Stimulated activated memory B cell treated with anti-CD40 and anti-IgM and Interleukin-4, amounts not matched to agents 10 μg/mL and 1 μg/mL and 100 μg/mL, for 72 hours (primary cell): ENCODE measurements at places on chromosomes 4 and X.

- peak overlapping the region; percentile 27 for H3K27ac ChIP-seq
- peaks cover 19% of the 10 kb centered on the region for H3K36me3 ChIP-seq
- H3K4me3 ChIP-seq: no peak overlapping the region
- no peak for ATAC-seq
Observed at GRCh38 chrX:118550792-118551191, 55.2 kb downstream of the DOCK11 start.

- H3K4me1 ChIP-seq: peaks cover 32% of the 10 kb centered on the region
- H3K27ac ChIP-seq: peak overlapping the region; percentile 96
- no peaks in the 10 kb centered on the region for H3K36me3 ChIP-seq
- peaks cover 49% of the 10 kb centered on the region for H3K27me3 ChIP-seq
- H3K4me3 ChIP-seq: peak overlapping the region; percentile 83
Observed at GRCh38 chrX:39613482-39613995, 484.2 kb downstream of the BCOR start.

DNA sequence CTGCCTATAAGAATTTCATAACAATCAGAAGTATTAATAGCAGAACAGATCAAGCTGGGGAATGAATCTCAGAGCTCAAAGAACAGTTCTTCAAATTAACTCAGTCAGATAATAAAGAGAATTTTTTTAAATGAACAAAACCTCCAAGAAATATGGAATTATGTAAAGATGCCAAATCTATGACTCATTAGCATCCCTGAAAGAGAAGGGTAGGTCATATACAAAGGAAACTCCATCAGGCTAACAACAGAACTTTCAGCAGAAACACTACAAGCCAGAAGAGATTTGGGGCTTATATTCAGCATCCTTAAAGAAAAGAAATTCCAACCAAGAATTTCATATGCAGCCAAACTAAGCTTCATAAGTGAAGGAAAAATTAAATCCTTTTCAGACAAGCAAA is 28.6 kb downstream of the CBR4 start:
- ATAC-seq: no peak

DNA sequence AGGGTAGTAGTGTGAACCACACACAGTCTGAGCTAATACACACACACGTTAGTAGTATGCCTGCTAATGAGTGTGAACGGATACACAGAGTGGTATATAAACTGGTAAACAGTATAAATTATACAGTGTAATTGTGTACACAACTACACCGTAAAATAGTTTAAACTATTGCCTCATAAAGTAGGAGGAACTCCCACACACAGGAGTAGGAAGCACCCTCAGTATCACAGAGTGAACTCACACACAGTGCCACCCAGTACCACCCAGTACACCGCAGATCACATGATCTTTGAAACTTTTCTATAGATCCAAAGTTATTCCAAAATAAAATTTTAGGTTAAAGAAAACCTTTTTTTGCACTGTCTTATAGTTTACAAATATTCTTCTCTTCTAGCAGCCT is 275.1 kb downstream of the ADGRA3 start:
- H3K4me3 ChIP-seq: no peak overlapping the region
- ATAC-seq: peak; percentile 18
- H3K36me3 ChIP-seq: no peaks in the 10 kb centered on the region
- H3K27ac ChIP-seq: no peak overlapping the region
- no peaks in the 10 kb centered on the region for H3K4me1 ChIP-seq
- H3K27me3 ChIP-seq: no peaks in the 10 kb centered on the region

DNA sequence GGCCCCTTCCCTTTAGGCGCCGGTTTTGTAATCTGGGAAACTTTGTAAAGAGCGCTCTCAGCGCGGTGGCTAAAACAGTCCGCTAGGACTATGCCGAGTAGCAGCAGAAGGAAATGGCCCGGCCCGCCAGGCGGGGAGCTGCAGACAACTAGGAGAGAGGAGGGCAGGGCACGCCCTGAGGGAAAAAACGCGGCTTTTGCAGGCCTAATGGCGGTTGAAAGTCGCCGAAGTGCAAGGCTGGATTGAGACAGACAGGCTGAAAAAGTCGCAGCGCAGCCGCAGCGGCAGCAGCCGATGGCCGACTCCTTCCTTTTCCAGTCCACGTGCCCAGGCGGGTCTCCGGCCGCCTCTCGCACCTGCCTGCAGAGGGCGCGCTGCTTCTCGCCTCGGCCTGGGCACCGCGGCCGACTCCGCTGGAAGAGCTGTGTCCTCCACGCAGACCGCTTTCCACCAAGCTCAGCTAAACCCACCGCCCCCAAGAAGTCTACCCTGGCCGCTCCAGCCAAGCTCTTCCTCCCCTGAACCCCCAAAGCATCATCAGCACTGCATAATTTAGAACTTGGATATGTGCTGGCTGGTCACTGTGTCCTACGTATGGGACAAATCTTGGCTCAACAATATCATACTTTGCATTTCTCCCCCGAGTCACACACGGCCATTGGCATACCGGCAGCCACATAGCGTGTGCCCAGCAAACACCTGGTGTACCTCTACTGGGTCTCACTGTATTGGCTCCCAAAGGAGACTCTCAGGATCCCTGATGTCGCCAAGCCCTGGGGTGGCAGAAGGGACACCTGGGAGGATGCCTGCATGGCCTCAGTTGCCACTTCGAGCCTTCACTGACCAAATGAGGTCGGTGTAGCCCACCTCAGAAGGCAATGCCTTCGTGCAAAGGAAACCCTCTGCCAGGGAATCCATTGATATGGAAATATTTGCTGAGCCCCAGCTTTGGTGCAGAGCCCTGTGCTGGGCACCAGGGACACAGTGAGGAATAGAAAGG is 14.5 kb downstream of the SLC25A5 start:
- peaks cover 8% of the 10 kb centered on the region for H3K4me1 ChIP-seq
- peak overlapping the region; percentile 76 for H3K27ac ChIP-seq
- peak overlapping the region; percentile 90 for H3K4me3 ChIP-seq
- ATAC-seq: peak; percentile 86

DNA sequence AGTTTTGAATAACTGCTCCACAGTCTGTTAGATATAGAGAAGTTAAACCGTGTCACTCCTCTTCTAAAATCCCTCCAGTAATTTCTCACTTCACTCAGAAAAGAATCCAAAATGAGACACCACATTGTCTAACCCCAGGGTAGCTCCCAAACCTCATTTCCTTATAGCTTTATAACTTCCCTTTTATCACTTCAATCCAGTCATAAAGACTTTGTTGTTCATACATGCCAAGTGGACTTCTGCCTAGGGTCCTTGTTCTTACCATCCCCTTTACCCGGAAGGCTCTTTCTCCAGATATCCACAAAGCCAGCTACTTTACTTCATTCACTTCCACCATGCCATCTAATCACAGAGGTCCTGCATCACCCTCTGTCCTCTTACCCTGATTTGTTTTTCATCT is 156.2 kb downstream of the GABRB1 start:
- no peaks in the 10 kb centered on the region for H3K4me1 ChIP-seq
- peaks cover 16% of the 10 kb centered on the region for H3K27me3 ChIP-seq
- no peak overlapping the region for H3K27ac ChIP-seq
- no peak overlapping the region for H3K4me3 ChIP-seq
- no peak for ATAC-seq

DNA sequence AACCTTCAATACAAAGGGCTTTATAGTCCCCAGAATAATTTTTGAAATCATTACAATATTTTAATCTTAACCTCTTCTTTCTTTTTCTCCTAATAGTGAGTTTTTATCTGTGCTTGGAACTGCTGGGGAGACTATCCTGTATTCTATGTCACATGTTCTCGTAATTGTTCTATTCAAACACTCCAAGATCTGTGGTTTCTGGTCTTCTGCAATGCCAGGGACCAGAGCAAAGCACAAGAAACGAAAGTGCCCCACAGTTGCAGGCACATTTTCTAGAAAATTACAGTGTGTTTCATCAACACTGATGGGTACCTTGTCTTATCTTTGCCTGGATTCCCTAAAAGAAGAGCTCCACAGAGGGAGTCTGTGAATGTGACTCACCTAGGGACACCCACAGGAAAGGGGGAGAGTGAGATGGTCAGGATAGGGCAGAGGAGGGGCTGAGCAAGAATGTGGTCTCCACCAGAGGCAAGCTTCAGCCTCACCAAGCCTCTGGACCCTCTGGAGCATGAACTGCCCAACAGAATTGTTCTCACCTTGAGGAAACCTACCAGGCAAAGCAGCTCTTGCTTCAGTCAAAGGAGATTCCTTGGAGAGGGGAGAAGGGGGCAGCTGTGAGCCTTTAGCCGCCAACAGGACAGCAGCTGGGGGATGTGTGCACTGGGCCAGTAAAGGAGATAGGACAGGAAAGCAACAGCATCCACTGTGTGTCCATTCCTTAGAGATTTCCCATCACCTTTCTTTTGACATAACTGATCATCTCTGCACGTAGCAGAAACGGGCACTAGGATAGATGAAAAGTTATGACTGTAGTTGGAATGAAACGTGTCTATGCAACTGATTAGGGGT is 25.9 kb downstream of the UNC5C start:
- no peaks in the 10 kb centered on the region for H3K4me1 ChIP-seq
- no peaks in the 10 kb centered on the region for H3K27me3 ChIP-seq
- ATAC-seq: no peak
- no peak overlapping the region for H3K27ac ChIP-seq
- no peak overlapping the region for H3K4me3 ChIP-seq
- no peaks in the 10 kb centered on the region for H3K36me3 ChIP-seq

- H3K27ac ChIP-seq: no peak overlapping the region
- H3K4me3 ChIP-seq: no peak overlapping the region
- no peak for ATAC-seq
- no peaks in the 10 kb centered on the region for H3K36me3 ChIP-seq
Observed at GRCh38 chrX:34300871-34301270, 168.8 kb upstream of the FAM47A start.

GRCh38 chr4:2948895-2949781 is 14.1 kb downstream of the NOP14 start:
- no peaks in the 10 kb centered on the region for H3K27me3 ChIP-seq
- H3K27ac ChIP-seq: peak overlapping the region; percentile 0
- peaks cover 91% of the 10 kb centered on the region for H3K36me3 ChIP-seq
- H3K4me3 ChIP-seq: no peak overlapping the region
- peaks cover 30% of the 10 kb centered on the region for H3K4me1 ChIP-seq

DNA sequence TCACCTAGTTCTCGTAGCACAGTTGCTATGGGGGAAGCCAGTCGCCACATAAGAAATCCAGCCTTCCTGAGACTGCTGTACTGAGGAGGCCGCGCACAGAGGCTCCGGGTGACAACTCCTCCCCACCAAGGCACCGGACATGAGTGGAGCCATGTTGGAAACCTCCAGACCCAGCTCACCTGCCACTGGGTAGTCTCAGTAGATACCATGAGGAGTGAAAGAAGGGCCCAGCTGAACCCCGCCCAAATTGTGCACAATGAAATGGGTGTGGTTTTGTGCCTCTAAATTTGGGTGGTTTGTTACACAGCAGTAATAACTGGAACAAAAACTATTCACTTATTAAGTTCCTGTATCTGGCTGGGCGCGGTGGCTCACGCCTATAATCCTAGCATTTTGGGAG is 198.7 kb downstream of the BCOR start:
- peaks cover 5% of the 10 kb centered on the region for H3K4me1 ChIP-seq
- no peak overlapping the region for H3K4me3 ChIP-seq

DNA sequence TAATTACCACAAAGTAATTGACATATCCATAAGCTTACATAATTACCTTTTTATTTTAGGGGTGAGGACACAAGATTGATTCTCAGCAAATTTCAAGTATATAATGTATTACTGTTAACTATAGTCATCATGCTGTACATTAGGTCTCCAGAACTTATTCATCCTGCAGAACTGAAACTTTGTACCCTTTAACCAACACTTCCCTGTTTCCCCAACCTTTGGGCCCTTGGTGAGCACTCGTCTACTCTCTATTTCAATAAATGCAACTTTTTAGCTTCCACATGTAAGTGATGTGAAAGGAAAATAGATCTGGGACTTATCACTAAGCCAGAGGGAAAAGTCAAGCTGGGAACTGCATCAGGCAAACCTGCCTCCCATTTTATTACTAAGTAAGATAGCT is 33.6 kb upstream of the CCNG2 start:
- H3K27me3 ChIP-seq: no peaks in the 10 kb centered on the region
- no peak overlapping the region for H3K4me3 ChIP-seq
- H3K27ac ChIP-seq: peak overlapping the region; percentile 58
- H3K4me1 ChIP-seq: peaks cover 69% of the 10 kb centered on the region
